Eye (tissue), 1 donor: ENCODE measurements at places on chromosomes 1 and 21.

GRCh38 chr1:27660300-27660835, 11.6 kb downstream of the IFI6 start:
- DNase-seq, result no peak

DNA sequence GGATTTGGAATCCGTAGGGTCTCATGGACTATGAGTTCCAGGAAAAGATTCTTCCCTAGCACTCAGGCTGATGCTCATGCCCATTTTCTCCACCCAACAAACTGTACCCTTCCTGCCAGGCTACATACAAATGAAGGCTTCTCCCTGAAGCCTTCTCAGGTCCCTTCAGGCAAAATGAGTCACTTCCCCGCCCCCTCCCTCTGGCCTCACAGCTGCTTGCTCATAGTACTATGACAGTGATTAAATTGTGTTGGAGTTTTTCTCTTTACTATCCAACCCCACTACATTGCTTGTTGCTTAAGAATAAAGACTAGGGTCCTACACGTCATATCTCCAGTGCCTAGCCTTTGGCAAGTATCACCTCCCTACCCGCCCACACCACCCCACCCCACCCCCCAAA, 207.6 kb upstream of the NFIA start:
- DNase-seq, result no peak

- no peak for DNase-seq
These were observed 15.8 kb downstream of the GPSM2 start for GRCh38 chr1:108892356-108893140.

- DNase-seq, result peak; percentile 54
These were observed 3.5 kb upstream of the CLDN19 start for GRCh38 chr1:42743317-42744147.
